ENCODE measurements at places on chromosomes 1 and 21.

DNA sequence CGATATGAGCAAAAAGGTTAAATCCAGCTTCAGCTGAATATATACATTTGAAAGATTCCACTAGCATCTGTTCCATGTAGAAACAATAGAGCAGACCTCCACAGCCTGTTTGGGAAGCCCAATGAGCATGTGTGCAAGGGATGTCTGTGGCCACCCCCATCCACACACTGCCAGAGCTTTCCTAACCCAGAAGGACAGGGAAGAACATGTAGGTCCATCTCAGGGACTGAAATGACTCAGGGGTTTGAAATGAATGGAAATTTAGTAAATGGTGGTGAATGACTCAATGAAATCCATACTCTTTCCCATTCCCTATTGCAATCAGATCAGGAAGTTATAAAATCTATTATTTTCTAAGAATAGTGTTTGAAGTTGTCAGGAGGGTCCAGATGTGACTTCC lies 397.2 kb downstream of the DUSP10 start:
- DNase-seq, result no peak

DNA sequence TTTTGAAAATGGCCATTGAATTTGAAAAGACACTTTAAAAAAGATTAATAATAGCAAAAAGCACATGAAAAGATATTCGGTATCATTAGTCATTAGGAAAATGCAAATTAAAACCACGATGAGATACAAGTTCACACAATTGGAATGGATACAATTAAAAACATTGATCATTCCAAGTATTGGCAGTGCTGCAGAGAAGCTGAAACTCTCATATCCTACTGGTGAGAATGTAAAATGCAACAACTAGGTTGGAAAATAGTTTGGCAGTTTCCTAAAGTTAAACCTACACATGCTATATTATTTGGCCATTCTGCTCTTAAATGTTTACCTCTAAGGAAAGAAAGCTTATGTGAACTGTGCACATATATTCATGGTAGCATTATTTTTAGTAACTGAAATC lies 838.7 kb upstream of the PRMT6 start:
- no peak for DNase-seq

DNA sequence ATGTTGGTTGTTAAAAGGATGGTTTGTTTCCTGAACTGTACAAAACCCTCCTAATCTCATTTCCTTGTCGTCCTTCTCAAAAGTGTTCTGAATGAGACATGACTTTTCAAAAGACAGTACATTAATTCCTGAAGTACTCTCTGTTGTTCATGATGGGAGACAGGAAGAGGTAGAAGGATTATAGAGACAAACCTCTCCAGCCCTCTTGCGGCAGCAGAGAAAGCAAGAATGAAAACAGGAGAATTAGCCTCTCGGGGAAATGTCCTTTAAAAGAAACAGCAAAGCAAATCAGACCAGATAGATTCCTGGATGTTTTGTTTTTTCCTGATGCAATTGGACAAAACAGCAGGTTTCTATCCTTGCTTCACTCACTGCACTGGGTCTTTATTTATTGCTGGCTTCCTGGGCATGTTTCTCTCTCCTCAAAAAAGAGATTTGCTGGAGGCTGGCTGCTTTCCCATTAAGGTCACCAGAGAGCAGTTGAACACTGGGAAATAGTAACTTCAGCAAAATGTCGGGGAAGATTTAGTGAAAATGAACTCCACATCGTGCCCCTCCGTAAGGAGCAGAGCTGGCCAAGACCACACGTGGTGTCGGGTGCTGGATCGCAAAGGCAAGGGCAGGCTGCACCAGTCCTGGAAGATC lies 145.8 kb upstream of the SYT6 start:
- no peak for DNase-seq

DNA sequence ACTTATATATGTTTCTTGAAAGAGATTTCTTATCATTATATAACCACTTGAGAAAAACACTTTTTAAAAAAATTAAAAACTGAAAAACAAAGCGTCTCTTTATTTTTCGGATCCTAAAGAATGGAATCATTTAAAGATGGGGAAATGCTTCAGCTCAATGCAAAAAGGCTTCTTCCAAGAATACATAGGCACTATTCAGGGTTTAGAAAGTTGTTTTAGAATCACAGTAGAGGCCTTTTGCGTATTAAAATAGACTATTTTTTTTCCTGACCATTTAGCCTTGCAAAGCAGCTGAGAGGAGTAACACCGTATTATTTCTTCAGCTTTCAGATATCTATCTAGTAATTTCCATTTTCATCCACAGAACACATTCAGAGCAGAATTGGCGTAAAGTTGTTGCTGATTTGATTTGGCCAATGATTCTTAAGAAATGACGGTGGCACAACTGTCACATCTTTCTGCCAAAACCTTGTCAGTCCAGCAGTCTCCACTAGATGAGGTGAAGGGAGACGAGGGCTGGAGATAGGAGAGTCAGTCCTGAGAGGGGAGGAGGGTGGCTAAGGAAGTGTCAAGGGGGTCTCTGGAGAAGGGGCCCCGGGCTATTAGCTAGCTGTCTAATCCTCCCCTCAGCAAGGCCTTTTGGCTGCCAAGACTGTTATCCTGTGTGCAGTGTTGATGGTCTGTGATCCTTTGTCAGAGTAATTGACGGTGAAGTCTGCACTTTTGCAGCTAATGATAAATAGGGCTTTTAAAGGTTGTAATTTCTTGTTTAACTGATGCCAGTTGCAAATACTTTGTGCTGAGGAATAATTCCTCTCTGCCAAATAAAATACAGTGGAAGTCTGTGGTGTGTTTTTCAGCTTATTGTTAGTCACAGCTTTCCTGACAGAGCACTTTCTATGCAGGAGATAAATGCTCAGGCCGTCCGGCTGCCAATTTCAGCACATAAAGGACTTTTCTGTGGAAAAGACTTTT lies 34.7 kb downstream of the PRRX1 start:
- DNase-seq, result no peak

- DNase-seq, result no peak
These were observed 21.4 kb downstream of the TGFB2 start for GRCh38 chr1:218366322-218367052.

- no peak for DNase-seq
These were observed 515.3 kb upstream of the NR5A2 start for GRCh38 chr1:199512037-199512710.

DNA sequence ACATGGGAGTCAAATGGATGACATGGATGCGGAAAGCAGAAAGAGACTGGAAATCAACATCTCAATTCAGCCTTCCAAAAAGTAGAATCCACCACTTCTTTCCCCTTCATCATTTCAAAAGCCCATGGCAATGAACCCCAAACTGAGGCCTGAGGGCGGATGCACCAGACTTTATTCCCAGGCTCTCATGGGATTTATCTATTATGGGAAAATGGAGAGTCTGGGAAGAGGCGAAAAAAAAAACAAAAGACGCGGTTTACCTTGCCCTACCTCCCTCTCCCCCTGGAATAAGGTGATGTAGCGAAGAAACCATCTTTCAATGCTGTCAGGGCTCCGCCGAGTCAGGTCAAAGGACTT lies 624 bp downstream of the KIFAP3 start:
- DNase-seq, result no peak

DNA sequence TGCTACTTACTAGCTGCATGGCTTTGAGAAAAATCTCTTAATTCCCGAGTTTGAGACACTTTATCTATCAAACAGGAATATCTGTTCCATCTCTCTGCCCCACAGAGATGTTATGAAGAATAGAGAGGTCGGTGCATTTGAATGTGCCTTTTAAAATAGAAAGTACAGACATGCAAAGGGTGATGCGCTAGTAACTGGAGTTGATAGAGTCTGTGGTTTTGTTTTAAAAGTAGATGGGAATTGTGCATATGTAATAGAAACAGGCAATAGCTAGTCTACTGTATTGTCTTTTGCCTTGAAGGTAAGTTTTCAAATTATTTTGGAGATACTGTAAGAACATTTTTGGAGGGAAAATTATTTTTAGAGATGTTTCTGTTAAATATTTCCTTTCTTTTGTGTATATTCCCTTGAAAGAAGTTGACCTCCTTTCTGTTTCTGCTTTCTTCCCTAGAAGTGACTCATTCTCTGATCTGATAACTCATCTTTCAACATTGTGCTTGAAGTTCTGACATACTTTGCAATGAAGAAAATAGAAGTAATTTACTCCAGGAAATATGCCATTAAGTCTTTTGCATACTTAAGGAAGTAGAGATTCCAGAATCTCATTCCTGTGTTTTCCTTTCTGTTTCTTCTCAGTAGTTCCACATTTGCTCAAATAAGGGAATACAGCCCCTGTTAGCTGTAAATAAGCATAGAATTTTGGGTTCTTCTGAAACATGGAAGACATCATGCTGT lies 151.6 kb downstream of the SDCCAG8 start:
- DNase-seq, result no peak

GRCh38 chr1:9298282-9298681 lies 5.6 kb downstream of the SPSB1 start:
- no peak for DNase-seq

Measured in NCI-H526 treated with DMSO at 0.1 percent for 48 hours (cell line).